ENCODE measurements at places on chromosomes 5 and 9.

DNA sequence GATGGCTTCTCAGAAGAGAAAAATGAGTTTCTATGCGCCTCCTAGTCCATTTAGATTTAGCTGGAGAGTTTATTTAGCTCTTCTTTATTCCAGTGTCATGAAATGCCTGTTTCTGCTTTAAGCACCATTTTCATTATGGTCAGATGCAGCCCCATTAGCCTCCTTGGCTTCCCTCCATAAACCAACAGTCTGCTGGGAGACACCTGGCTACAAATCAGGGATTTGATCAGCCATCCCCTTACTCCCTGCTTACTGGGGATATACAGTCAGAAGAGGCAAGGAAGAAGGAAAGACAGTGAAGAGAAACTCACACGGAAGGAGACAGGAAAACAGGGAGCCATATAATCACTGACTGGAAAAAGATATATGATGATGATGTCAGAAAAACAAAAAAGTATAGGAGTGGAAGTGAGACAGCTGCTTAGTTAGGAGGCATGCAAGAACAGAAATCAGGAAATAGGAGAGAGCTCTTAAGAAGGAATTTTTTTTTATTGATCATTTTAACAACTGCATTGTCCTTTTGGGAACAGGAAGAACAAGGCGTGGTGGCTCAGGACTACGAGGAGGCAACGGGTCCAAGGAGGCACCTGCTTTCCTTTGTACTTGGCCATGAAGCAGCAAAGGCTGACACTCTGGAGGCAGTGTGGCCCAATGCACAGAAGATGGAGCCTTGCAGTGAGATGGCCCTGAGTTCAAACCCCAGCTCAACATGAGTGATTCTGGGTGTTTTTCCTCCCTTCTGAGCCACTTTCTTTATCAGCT lies 56.1 kb downstream of the MED27 start:
- DNase-seq: no peak

- DNase-seq: no peak
These were observed 2023.0 kb upstream of the CDH9 start for GRCh38 chr5:29061381-29061780.

DNA sequence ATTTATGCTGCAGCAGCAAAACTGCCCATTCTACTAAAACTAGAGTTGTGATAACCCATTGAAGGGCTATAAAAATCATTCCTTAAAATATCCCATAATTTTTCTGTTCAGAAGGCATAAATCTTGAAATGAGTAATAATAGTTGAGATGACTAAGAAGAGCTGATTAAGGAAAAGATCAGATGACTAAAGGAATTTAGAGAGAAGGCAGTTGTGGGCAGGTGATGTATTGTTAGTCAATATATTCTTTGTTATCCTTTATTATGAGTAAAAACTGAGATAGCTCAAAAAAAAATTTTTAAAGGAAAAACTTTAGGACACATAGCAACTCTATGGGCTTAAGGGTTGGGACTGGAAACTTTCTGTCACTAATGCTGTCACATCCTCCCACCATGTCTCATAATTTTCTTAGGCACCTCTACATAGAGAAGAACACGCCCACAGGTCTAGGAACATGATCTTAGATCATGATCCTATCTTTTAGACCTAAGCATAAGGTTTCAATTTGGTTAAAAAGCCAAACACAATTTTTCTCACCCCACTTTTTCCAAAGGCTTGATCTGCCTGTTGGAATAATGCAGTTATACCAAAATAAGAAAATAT lies 597.5 kb upstream of the MEF2C start:
- DNase-seq: no peak

DNA sequence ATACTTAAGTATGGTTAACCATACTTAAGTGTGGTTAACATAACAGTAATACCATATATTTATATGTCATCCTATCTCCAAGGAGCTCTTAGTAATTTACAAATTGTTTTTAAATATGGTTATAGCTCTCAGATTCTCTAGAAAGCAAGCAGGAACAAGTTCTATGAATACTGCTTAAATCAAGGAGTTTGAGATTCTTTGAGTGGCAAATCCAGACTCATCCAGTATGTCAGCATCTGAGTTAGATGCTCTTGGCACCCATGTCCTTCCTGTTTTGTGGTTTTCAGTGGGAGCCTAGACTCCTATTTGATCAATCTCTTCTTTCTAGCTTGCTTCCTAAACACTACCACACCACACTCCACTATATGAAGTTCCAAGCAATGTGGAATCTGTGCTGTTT lies 114.7 kb upstream of the GDNF start:
- DNase-seq: no peak

- no peak for DNase-seq
These were observed 28.8 kb upstream of the MELK start for GRCh38 chr9:36543916-36544315.

- no peak for DNase-seq
These were observed 89.8 kb downstream of the LIFR start for GRCh38 chr5:38466424-38467189.

DNA sequence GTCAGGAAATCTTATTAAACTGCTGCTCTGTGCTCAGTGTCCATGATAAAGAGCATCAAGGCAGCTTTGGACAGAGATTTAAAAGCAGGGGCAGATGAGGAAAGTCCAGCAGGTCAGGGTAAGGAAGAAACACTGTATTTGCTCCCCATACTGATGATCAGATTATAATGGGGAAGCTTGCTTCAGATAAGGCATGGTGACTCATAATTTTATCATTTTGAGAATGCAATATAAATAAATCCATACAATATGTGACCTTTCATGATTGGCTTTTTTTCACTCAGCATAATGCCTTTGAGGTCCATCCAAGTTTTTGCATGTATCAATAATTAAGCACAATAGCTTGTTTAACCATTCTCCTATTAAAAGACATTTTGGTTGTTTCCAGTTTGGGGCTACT lies 48.1 kb upstream of the LHFPL2 start:
- DNase-seq: no peak

DNA sequence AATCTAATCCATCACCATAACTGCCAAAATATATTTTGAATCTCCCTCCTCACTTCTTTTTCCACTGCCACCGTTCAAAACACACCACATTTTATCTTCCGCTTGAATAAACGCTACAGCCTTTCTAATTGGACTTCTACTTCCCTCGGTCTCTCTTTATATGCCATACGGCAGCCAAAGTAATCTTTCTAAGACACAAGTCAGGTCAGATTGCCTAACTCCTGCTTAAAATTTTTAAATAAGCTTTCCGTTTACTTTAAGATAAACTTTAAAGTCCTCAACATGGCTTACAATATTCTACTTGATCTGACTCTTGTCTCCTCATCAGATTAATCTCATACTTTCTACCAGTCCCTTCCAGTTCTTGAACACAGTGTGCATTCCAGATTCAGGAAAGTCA lies 9.7 kb downstream of the AFF4 start:
- DNase-seq: no peak

- DNase-seq: no peak
These were observed 1.8 kb upstream of the HNRNPAB start for GRCh38 chr5:178202541-178202940.

GRCh38 chr5:118060833-118061232 lies 927.5 kb downstream of the DTWD2 start:
- DNase-seq: no peak

GRCh38 chr9:14838701-14839100 lies 71.5 kb downstream of the FREM1 start:
- DNase-seq: no peak

GRCh38 chr5:102755686-102756371 lies 724 bp downstream of the PAM start:
- DNase-seq: peak; percentile 53

GRCh38 chr5:36733183-36733582 lies 126.8 kb downstream of the SLC1A3 start:
- no peak for DNase-seq

DNA sequence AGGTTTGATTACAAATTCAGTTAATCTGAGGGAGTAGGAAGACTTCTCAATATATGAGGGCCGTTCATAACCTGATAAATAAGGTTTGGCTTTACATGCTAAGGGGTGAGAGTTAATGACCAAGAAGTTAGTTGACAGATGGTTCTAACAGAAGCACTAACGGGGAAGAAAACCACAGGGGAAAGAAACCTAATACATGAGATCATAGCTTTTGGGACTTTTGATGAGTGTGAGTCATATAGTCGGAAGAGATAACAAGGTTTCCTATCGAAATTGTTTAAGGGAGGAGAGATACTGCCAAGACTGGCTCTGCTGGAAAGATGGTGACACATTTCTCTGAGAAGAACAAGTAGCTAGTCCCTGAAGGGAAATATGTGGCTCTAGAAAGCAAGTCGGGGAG lies 140.1 kb downstream of the COX7C start:
- DNase-seq: no peak

DNA sequence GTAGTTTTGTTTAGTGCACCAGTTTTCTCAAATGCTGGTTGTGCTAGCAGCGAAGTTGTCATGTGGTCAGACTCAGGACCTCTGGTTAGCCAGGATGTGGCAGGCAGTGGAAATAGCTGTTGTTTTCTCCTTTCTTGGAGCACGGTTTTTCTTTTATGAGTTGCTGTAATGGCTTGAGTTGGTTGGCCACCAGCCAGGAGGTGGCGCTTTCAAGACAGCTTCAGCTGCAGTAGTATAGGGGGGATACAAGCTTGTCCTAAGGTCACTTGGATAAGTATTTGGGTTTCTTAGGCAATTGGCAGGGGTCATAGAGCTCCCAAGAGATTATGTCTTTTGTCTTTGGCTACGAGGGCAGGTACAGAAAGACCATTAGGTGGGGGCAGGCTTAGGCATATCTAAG lies 274.2 kb upstream of the TARS1 start:
- DNase-seq: no peak

GRCh38 chr5:39014561-39014960 lies 59.6 kb downstream of the RICTOR start:
- DNase-seq: no peak

DNA sequence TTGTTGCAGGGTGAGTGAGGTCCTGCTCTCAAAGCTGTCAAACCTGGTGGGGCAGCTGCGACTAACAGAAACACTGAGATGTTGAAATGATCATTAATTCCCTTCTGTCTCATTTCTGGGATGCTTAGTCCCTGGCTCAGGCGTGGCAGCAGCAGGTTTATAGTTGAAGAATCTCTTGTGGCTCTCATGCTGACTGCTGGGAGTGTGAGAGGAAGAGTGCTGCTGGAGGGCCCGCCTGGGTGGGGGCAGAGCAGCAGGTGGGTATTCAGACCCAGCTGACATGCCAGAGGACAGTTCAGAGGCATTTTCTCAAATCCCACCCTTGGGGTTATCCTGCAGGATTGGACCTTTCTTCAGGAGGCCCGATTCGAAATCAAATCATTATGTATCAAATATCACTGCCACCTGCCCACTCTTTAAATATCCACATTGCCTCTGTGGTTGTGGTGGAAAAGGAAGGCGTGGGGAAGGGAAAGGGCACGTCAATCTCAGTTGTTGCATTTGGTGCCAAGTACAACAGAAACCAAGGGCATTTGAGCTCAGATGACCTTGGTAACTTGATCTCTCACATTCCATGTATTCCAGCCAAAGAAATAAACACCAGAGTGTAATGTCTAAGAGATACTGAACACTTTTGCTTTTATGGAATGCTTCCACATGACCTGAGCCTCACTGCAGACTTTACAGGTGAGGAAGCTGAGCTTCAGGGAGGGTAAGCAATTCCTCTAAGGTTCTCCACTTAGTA lies 224.3 kb downstream of the AOPEP start:
- no peak for DNase-seq
